IPS DF 6.9 (cell line): ENCODE measurements at places on chromosomes 3 and 15.

GRCh38 chr15:29590701-29591100 lies 231.6 kb downstream of the TJP1 start:
- no peak for DNase-seq
- H3K4me3 ChIP-seq: no peak overlapping the region
- no peaks in the 10 kb centered on the region for H3K27me3 ChIP-seq
- H3K4me1 ChIP-seq: no peaks in the 10 kb centered on the region
- H3K27ac ChIP-seq: no peak overlapping the region

DNA sequence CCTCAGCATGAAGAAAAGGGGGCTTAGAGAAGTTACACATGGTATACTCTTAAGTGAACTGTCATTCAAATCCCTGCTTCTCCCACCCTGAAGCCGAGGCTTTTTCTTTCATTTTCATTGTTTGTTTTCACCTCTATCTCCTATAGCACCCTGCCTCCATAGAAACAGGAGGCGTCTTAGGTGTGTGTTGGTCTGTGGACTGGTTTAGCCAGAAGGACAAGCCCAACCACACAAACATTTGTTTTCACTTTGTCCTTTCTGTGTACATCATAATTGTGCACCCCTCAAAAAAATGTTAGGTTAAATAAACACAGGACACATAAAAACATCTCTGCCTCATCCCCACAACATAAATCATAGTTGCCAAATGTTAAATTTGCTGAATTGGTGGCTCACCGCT lies 73.3 kb upstream of the UBE2E2 start:
- H3K36me3 ChIP-seq: no peaks in the 10 kb centered on the region
- no peak overlapping the region for H3K4me3 ChIP-seq
- no peaks in the 10 kb centered on the region for H3K4me1 ChIP-seq
- H3K27ac ChIP-seq: no peak overlapping the region

DNA sequence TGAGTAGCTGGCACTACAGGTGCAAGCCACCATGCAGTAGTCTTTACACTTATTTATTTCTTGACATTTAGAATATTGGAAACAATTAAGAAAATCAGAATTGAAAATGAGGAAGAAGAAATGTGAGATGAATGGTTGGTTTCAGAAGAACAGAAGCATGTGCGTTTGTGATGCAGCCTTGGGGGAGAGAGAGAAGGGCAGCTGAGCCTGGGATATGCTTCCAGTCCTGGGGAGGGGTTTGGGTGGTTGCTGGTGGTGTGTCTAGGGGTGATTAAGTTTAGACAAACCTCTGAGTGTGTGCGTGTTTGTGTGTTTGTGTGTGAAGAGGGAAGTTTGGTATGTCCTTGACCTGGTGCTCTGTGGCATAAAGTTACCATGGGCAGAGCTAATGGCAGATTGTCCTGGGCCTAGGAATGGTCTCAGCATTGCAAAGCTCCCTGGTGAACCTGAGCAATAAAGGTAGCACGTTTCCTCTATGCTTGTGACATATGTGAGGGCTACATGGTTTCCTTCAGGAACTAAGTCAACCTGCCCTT lies 35.6 kb downstream of the CTSH start:
- H3K36me3 ChIP-seq: peaks cover 12% of the 10 kb centered on the region
- H3K4me3 ChIP-seq: no peak overlapping the region
- no peak for DNase-seq
- H3K27me3 ChIP-seq: no peaks in the 10 kb centered on the region
- peaks cover 2% of the 10 kb centered on the region; the same call in 1 of the 2 replicates for H3K4me1 ChIP-seq

DNA sequence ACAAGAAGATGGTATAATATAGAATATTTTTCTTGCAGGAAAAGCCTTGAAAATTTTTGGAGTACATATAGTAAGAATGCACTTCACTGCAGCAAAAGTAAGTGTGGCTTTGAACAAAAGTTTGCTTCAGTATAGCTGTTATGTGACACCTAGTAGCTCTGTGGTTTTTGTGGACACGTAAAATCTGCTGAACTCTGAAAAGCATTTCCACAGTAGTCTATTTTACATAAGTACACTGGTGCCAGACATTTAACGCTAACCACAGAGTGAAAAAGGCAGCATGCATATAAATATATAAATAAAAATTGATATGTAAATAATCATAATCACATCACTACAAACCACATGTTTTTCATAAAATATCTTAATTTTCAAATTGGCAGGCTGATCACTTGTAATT lies 39.8 kb downstream of the CGGBP1 start:
- H3K36me3 ChIP-seq: no peaks in the 10 kb centered on the region
- no peak overlapping the region for H3K4me3 ChIP-seq
- DNase-seq: no peak
- H3K27me3 ChIP-seq: no peaks in the 10 kb centered on the region

DNA sequence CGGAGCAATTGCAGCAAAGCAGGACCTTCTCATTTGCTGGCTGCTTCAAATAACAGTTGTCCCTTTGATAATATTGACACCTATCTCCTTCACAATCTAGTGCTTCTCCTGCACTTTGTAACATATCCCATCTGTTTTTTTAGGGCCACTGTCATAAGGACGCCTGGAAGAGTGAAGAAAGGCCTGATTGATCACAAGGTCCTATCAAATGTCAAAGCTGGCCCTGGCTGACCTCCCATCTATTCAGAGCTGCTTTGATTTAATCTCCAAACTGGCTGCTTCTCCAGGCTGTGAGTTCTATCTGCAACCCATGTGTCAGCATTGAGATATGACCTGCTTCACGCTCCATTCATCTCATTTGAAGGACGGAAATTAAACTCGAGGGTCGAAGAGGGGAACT lies 601.2 kb upstream of the KCNMB2 start:
- no peak overlapping the region for H3K4me3 ChIP-seq
- DNase-seq: no peak
- H3K27ac ChIP-seq: no peak overlapping the region
- no peaks in the 10 kb centered on the region for H3K4me1 ChIP-seq
- H3K36me3 ChIP-seq: no peaks in the 10 kb centered on the region
- H3K27me3 ChIP-seq: no peaks in the 10 kb centered on the region

DNA sequence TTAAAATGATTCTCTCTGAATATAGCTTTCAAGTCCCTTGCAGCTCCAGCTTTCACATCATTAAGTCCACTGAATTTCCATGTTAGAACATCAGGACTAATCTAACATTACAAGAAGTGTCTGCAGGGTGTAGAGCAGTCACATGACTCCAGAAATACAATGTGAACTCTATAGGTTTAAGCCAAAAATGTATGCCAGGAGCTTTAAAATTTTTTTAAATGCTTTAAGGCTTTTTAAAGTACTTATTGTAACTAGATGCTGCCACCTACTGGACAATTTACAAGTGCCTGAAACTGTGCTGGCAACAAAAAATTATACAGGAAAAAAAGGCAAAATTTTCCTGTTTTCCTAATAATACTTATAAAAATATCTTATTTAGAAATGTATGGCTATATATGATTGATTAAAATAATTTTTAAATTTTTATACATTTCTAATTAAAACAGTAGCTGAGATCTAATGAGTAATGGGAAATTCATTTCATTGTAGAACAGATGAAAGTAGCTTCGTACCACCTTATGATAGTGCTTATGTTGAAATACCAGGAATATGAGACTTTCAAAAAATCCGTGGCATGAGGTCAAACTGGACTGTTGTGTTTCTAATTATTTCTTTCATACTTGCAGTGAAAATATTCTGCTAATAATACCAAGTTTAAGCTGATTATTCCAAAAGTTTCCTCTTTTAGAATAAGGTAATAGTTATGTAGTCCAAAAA lies 25.7 kb downstream of the FSIP1 start:
- no peaks in the 10 kb centered on the region for H3K4me1 ChIP-seq
- H3K27ac ChIP-seq: no peak overlapping the region
- H3K4me3 ChIP-seq: no peak overlapping the region

DNA sequence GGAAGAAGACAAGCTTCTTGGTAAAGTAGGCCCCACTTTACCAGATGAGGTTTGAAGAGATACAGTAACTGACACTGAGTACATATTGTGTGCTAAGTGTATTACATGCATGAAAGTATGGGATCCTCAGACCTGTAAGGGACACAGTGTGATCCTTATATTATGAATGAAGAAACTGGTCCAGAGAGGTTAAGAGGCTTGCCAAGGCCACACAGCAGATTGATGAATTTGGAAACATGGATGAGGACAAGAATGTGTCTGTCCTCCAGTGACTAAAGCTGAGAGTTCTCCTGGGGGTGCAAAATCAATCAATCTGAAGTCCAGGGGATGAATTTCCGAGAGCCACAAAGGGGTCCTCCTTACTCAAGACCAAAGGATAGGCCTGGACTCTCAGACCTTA lies 31.4 kb upstream of the MRPS22 start:
- H3K27ac ChIP-seq: no peak overlapping the region
- H3K27me3 ChIP-seq: no peaks in the 10 kb centered on the region
- no peak overlapping the region for H3K4me3 ChIP-seq
- H3K4me1 ChIP-seq: no peaks in the 10 kb centered on the region
- DNase-seq: no peak

GRCh38 chr15:41990243-41990605 lies 17.9 kb upstream of the EHD4 start:
- H3K27ac ChIP-seq: no peak overlapping the region
- no peak for DNase-seq
- H3K36me3 ChIP-seq: no peaks in the 10 kb centered on the region
- H3K27me3 ChIP-seq: no peaks in the 10 kb centered on the region
- no peaks in the 10 kb centered on the region for H3K4me1 ChIP-seq

GRCh38 chr3:7410782-7411181 lies 549.9 kb downstream of the GRM7 start:
- H3K4me1 ChIP-seq: no peaks in the 10 kb centered on the region
- no peak for DNase-seq
- no peak overlapping the region for H3K27ac ChIP-seq
- no peaks in the 10 kb centered on the region for H3K27me3 ChIP-seq
- no peak overlapping the region for H3K4me3 ChIP-seq

DNA sequence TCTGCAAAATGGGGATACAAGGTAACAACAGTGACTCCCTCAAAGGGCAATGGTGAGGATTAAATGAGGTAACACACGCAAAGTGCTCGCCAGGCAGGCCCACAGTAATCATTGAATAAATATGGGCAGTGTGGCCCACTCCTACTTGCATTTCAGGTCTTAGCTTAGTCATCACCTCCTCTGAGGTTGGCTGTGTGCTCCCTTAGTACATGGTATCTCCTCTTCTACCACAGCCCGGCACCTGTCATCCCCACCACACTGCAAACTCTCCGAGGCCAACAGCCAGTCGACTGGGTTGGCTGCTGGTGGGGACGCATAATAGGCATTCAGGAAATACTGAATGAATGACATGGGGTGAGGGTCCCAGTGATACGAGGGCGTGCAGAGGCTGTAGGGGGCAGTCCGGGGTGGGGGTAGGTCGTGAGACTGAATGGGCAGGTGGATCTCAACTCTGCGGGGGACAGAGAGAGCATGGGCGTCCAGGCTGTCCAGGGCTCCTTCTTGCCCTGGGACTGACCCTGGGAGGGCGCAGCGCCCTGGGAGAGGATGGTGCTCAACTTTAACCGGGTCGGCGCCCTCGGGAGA lies 375 bp upstream of the MYZAP start:
- H3K4me3 ChIP-seq: peak overlapping the region; percentile 55; the same call in 1 of the 2 replicates
- peaks cover 4% of the 10 kb centered on the region; the same call in 1 of the 2 replicates for H3K4me1 ChIP-seq
- DNase-seq: no peak
- peaks cover 2% of the 10 kb centered on the region; the same call in 1 of the 2 replicates for H3K27me3 ChIP-seq
- no peaks in the 10 kb centered on the region for H3K36me3 ChIP-seq
- no peak overlapping the region for H3K27ac ChIP-seq

DNA sequence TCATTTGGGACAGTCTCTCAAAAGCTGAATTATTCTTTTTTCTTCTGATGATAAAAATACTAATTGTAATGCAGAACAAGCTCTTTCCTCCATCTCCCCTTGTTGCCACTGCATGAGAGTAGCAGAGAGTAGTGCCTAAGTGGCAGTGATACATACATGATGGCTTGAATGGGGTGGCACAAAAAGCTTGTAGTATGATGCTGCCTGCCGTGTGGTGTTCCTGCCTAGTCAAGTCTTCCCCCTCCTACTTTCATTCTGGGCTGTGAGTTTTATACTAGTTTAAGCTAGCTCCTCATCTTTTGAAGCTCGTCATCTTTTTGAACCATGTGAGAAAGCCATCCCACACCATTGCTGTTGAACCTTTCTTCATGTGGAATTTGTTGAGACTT lies 230.5 kb downstream of the NFKBIZ start:
- H3K36me3 ChIP-seq: no peaks in the 10 kb centered on the region
- H3K27me3 ChIP-seq: no peaks in the 10 kb centered on the region
- no peak overlapping the region for H3K4me3 ChIP-seq

DNA sequence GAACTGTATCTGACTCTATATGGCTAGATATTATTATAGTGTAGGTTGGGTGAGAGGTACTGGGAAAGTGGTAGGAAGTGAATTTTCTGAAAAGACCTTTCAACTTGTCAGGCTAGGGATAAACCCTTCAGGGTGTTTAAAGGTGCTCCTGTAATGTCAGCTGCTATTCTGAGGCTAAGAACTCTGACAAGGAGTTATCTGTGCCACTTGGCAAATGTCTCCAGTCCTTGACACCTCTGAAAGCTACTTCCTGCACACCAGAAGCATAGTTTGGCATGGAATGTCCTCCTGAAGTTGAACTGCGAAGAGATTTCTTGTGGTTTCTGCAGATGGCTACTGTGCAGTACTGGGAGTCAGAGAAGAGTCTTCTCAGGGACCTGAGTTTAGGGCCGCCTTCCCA lies 194.3 kb downstream of the CDIN1 start:
- H3K4me3 ChIP-seq: no peak overlapping the region
- no peak for DNase-seq
- H3K27ac ChIP-seq: no peak overlapping the region
- H3K36me3 ChIP-seq: no peaks in the 10 kb centered on the region
- no peaks in the 10 kb centered on the region for H3K4me1 ChIP-seq
- H3K27me3 ChIP-seq: no peaks in the 10 kb centered on the region

DNA sequence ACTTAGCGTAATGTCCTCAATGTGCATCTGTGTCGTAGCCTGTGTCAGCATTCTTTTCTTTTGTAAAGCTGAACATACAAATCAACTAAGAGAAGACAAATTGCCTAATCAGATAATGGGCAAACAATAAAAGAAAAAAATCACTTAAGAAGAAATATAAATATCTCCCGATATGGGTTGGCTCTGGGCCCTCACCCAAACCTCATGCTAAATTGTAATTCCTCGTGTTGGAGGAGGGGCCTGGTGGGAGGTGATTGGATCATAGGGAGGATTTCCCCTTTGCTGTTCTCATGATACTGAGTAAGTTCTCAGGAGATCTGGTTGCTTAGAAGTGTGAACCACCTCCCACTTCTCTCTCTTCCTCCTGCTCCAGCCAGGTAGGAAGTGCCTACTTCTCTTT lies 285.0 kb upstream of the LYSMD4 start:
- no peak overlapping the region for H3K27ac ChIP-seq
- no peak for DNase-seq
- H3K4me3 ChIP-seq: no peak overlapping the region
- H3K36me3 ChIP-seq: no peaks in the 10 kb centered on the region
- no peaks in the 10 kb centered on the region for H3K27me3 ChIP-seq

DNA sequence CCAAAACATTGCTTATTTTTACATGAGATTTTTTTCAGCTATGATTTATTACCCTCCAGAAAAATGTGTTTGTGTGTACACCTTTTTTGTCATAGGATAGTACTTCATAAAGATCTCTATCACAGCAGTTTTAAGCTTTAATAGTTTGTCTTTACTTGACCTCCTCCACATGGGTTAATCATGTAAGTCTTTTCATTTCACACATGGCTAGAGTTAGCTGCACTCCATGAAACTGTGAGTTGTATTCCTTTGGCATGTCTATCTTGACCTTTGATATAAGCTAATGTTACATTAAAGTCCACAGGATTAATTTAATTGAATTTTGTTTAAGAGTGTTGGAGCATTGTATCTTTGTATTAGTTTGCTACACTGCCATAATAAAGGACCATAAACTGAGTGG lies 217.1 kb downstream of the OTOL1 start:
- no peak overlapping the region for H3K4me3 ChIP-seq
- no peaks in the 10 kb centered on the region for H3K27me3 ChIP-seq
- H3K4me1 ChIP-seq: no peaks in the 10 kb centered on the region
- no peak for DNase-seq

GRCh38 chr3:38583688-38584087 lies 65.8 kb downstream of the SCN5A start:
- H3K27ac ChIP-seq: no peak overlapping the region
- no peaks in the 10 kb centered on the region; the same call in 1 of the 2 replicates for H3K36me3 ChIP-seq
- H3K4me1 ChIP-seq: peaks cover 1% of the 10 kb centered on the region; the same call in 1 of the 2 replicates
- no peak overlapping the region for H3K4me3 ChIP-seq
- no peak for DNase-seq
